ENCODE measurements at places on chromosomes 4 and X.

- no peak for DNase-seq
Observed at GRCh38 chrX:133527825-133528224, 112.5 kb upstream of the GPC4 start.

DNA sequence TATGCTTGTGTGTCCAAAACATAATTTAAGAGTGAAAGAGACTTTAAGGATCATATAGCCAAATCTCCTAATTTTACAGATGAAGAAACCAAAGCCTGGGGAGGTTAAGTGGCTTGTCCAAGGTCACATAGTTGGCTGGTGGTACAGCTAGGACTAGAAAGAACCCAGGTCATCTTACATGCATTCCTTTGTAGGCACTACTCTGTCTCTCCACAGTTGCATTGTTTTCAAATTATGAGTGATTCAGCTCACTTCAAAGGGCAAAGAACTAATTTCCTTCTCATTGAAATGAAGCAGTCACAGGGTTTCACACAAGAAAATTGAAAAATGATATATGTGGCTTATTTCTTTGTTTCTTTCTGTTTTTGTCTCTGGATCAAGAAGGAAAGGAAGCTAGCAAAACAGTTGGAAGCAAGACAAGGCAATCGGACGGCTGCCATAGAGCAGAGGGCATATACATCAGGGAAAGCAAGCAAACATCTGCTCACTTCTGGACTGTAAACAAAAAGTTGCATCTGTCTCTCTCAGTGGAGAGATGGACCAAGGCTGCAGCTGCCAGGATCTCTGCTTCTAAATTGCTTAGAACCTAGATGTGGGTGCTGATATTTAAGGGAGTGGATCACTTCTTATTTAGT, 107.5 kb upstream of the AMOT start:
- DNase-seq, result no peak

- DNase-seq, result no peak
Observed at GRCh38 chrX:123698979-123699520, 33.8 kb downstream of the THOC2 start.

DNA sequence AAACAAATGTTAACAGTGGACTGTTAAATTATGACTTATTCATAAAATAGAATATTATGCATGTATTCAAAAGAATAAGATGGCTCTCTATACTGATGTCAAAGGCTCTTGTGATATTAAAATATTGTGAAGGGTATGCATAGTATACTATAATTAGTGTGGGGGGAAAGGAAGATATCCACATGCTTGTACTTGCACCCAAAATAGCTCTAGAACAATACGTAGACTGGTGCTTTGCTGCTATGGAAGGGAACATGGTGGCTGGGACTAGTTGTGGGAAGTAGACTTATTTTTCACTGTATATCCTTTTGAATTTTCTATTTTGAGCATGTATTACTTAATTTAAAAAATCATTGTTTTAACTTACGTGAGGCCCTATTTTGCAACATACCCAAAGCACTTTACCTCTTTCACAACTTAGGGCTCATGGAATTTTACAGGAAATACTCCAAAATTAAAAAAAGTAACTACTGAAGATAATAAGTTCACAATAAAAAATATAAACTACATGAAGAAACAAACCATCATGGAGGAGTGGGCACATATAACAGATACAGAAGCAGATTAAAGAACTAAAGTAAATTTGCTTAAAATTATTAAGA, 7.9 kb downstream of the PGRMC2 start:
- DNase-seq, result no peak

GRCh38 chrX:46582325-46582724, 8.8 kb downstream of the CHST7 start:
- DNase-seq, result no peak

GRCh38 chr4:153748378-153748777, 11.4 kb downstream of the RNF175 start:
- DNase-seq, result no peak

GRCh38 chr4:2813446-2814405, 20.8 kb downstream of the SH3BP2 start:
- no peak for DNase-seq

DNA sequence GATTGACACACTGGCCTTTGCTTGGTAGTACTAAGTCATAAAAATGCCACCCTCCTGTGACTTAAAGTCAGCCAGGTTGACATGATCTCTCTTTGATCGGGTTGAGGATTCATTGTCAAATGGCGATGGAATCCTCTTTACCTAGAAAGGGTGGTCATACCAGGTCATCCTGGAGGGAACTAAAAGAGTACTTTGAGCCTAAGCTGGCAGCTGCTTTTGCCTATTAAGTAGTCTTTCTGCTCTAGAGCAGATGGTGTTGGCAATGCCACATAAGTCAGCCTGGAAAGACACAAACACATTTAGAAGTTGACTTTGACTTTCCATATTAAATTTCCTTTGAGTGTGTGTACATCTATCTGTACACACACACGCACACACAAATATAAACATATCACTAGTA, 39.2 kb upstream of the C4orf54 start:
- DNase-seq, result no peak

GRCh38 chrX:122913134-122913533, 270.9 kb upstream of the GRIA3 start:
- DNase-seq, result no peak

DNA sequence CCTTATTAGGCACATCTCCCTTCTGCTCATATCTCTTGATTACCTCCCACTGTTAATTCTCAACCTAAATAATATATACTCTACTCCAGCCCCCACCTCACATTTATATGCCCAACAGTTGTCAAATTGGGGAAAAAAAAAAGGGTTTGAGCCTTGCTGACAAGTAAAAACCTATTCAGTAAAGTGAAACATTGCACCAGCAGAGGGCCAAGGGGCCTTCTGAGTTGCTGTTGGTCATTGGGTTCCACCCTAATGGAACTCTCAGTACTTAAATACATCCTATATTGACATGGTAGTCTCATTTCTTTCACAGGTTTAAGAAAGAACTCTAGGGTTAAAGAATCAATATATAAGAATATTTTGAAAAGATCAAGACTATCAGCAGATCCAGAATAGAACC, 362.2 kb downstream of the SMARCA1 start:
- no peak for DNase-seq

DNA sequence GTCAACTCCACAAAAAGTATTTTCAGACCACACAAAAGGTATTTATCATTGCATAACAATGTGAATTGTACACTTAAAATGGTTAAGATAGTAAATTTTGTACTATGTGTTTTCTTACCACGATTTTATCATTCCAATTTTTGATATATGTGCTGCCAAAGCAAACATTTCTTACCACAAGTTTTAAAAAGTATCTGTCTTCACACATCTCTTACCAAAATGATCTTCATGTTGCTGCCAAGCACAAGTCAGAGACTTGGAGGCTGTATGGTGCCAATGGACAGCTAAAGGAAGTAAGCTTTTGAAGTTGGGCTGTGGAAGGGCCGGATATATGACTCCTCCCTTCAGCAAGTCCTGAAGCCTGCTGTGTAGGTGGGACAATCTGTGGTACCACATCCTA, 67.9 kb downstream of the TMLHE start:
- no peak for DNase-seq

GRCh38 chrX:7146703-7147412, 654 bp upstream of the STS start:
- DNase-seq, result peak; percentile 61

DNA sequence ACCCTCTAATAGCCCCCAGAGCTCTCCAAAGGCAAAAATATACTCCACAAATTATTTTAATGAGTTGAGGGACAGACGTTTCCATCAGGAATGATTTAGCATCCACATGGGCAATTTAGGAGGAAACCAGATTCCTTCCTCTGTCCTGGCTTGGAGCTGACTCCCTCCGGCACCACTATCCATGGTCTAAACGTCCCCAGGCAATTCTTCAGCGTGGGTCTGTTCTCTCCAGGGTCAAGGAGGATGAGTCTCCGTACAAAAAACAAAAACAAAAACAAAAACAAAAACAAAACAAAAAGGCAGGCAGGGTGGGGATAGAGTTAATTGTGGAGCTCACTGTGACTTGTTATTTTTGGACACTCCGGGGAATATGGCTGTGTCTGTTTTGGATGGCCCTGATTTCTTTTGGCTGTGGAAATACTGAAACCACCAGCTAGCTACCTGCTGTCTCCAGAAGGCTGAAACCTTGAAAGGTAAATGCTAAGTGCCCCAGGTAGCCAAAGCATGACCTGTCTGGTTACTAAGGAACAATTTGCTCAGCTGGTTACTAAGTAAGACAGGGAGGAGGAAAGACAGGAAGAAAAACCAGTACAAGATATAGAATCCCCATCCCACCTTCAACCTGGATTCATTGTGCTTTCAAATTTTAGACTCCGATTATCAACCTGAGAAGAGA, 419.1 kb upstream of the LCORL start:
- no peak for DNase-seq

DNA sequence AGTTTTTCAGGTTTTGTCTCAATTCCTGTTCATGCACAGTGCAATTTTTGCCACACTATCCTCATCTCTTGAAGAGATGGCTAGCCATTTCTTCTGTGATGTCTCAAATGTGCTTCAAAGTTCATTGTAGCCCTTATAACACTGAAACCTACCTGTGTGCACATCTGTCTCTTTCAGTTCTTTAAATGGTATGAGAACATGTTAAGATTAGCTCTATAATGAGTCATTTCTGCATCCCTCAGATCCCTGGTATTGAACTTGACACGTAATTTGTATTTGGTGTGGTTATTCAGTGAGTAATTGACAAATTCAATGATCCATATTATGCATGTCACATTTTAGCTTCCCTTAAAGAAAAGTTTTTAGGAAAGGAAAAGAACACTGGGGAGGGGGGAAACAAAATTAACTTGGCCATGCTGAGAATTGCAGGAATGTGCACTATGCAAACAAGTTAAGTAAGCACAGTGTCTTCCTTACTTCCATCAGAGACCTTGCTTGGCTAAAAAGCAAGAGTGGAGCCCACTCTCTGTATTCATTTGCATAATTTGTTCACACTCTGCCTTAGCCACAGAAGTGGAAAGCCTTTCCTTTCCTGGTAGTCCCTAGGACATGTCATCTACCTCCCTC, 659.8 kb upstream of the MAGEB2 start:
- DNase-seq, result no peak

- DNase-seq, result no peak
Observed at GRCh38 chr4:84648863-84649647, 66.1 kb downstream of the CDS1 start.

- no peak for DNase-seq
Observed at GRCh38 chr4:70654605-70655011, 11.7 kb downstream of the JCHAIN start.

DNA sequence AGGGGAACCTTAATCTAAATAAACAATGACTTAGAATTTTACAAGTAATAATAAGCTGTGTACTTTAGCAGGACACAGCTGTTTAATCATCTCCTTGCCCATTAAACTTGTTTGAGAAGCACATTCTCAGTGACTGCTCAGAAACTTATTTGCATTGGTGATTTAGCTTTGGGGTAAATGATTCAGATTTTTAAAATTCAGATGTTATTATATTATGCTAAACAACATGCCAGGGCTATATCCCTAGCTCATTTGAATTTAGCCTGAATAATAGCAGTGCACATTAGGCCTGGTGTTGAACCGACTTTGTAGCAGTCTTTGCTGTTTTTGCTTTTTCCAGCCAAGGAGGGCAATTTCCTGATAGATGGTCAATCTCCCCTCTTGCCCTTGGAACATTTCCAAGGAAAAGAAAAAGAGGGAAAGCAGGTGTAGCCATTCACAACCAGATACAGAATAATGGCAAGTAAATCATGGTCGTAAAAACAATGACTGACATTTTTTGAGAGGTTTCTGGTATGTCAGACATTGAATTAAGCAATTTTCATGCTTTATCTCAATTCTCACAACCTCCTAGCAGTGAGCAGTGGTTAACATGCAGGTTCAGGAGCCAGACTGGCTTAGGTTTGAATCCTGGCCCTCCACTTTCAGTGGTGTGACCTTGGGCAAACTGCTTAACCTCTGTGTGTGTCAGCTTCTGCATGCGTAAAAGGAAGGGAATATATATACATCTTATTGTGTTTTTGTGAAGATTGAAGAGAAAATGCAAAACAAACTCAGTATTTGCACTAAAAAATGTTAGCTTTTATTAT, 16.8 kb downstream of the ARHGEF38 start:
- DNase-seq, result no peak

- no peak for DNase-seq
Observed at GRCh38 chr4:68878048-68878447, 62.3 kb downstream of the UGT2B10 start.

DNA sequence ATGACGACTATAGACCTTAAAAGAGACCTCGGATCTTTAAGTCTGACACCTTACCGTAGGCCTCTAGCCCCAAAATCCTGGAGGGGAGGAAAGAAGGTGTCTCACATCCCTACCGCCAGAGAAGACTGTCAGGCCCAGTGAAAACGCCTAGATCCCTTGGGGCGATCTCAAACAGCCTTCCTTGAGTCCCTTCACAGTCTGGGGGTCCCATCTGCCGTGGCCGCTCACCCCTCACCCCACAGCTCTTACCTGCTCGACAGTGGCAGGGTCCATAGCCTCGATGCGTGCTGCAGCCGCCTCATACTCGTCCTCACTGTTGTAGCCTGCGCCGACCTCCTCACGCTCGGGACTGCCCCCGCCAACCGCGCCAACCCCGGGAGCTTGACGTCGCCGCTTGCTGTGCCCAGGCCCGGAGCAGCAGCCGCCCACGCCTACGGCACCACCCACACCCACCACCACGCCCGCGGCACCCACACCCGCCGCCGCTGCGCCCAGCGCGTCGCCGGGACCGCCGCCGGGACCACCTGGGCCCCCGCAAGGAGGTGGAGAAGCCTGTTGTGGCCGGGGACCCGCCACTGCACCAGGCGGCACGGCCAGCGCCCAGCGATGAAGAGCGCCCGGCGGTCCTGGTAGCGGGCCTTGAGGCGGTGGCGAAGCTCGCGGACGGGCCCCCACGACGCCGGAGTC, 536 bp downstream of the OTUD5 start:
- DNase-seq, result no peak

DNA sequence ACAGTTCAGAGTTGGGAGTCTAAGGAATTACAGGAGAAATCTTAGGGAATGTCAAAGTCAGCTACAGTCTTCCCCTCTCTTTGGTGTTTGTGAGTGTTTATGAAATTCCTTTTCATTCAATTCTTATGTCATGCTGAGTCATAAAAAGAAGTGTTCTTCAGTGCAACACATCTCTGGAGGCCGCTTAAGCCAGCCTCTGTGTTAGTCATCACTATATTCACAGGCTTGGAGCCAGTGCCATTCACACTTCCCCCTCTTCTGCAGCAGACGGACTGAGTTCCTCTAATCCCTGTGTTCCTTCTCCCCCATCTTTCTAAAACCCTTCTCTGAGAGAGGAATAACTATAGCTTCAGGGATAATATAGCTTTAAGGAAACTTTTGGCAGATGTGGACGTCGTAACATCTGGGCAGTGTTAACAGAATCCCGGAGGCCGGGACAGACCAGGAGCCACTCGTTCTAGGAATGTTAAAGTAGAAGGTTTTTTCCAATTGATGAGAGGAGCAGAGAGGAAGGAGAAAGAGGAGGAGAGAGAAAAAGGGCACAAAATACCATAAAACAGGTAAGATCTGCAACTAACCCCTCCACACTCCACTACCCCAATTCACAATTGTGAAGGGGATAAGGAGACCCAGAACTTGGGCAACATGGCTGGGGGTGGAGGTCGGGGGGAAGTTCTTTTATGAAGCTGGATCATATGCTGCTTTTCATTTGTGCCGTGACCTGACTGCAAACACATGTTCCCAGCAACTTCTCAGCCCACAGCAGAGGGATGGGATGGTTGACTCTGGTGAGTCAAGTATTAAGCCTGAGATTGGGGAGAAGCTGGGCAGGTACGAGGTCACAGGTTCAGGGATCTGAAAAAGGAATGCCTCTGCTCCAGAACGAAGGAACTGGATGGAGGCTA, at the start of gene SRPX2:
SRPX2 (plus strand) TSS at position 244 of the 905 bp plus-strand sequence. CDS start 2,124 bp downstream, outside the sequence.
- no peak for DNase-seq

- no peak for DNase-seq
Observed at GRCh38 chr4:176289561-176289960, 20.5 kb upstream of the ASB5 start.

GRCh38 chr4:118967393-118967792, 78.7 kb downstream of the SYNPO2 start:
- no peak for DNase-seq

Data from NAMALWA (cell line).